ENCODE measurements at places on chromosomes 1 and 21. TPM values are rescaled to one million over a fixed set of nuclear protein-coding genes. Genes with fewer than 3 reads are reported as not detected.

GRCh38 chr1:183744132-183744913 is 60.6 kb upstream of the RGL1 start:
- DNase-seq, result no peak
- no peak overlapping the region for H3K4me3 ChIP-seq
- H3K4me1 ChIP-seq, result no peaks in the 10 kb centered on the region
- no peak overlapping the region for H3K27ac ChIP-seq

DNA sequence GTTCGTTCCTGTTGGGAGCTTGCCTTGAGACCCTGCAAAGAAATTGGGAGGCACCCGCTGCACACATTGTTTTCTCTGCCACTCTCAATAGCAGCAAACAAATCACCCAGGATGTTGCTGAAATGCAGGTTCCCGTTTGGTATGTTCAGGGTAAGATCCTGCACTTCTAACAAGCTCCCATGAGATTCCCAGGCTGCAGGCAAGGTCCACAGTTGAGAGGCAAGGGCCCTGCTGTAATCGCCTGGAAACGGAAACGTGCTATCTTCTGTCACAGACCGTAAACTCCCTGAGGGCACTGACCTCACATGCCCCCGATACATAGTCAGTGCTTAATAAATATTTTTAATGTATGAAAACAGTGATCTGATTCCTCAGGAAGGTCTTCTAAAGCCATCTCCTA is 37.8 kb downstream of the XCL1 start:
- no peak overlapping the region for H3K4me3 ChIP-seq
- no peak for DNase-seq
- peaks cover 18% of the 10 kb centered on the region for H3K4me1 ChIP-seq
- H3K27me3 ChIP-seq, result no peaks in the 10 kb centered on the region

DNA sequence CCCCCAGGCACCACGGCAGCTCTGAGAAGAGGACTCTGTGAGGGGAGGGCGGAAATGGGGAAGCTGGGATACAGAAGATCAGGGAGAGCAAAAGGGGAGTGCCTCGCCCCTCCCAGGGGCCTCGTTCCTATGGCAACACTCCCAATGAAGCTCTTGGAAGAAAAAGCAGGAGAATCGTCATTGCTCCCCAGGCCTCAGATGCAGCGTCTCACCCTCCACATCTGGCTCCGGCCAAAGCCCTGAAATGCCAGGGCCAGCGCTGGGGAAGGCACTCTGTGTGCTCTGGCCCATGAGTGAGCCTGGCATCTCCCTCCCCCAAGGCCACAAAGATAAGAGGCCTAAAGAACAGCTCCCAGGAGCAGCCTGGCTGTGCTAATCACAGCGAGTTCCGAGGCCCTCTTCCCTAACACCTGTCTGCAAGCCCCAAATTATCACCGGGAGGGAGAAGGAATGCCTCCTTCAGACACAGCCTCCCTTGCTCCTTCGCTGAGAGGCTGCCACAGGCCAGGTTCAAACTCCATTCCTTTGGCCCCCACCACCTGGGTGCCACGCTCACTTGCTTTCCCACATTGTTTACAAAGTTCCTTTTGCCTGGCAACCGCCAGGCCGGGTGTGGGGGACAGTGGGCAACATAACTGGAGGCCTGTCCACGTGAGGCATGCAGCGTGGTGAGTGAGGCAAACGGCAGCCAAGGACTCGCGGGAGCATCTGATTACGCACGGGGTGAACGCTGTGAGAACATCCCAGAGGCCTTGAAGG is 27.8 kb downstream of the ECE1 start:
- no peaks in the 10 kb centered on the region for H3K36me3 ChIP-seq
- H3K4me1 ChIP-seq, result peaks cover 5% of the 10 kb centered on the region

GRCh38 chr1:7587773-7588456 is 183.2 kb upstream of the VAMP3 start:
- H3K4me1 ChIP-seq, result no peaks in the 10 kb centered on the region
- no peak overlapping the region for H3K4me3 ChIP-seq
- no peaks in the 10 kb centered on the region for H3K27me3 ChIP-seq

- peaks cover 7% of the 10 kb centered on the region for H3K4me1 ChIP-seq
- peak; percentile 40 for DNase-seq
- H3K27ac ChIP-seq, result no peak overlapping the region
Observed at GRCh38 chr1:42176902-42177519, 12.5 kb upstream of the GUCA2A start.

- no peaks in the 10 kb centered on the region for H3K4me1 ChIP-seq
- no peaks in the 10 kb centered on the region for H3K36me3 ChIP-seq
- no peak within 1 kb of the TSS for H3K27ac ChIP-seq
- H3K27me3 ChIP-seq, result peaks cover 2% of the 10 kb centered on the region
Observed at GRCh38 chr1:20138961-20139550, at the start of gene PLA2G2F. TSS of gene PLA2G2F (plus strand) at chr1:20139323. CDS start at chr1:20139428, 105 bp downstream.

- no peak for DNase-seq
- H3K4me1 ChIP-seq, result no peaks in the 10 kb centered on the region
- H3K36me3 ChIP-seq, result no peaks in the 10 kb centered on the region
- H3K4me3 ChIP-seq, result no peak overlapping the region
Observed at GRCh38 chr1:71944006-71944405, 338.3 kb downstream of the NEGR1 start.

GRCh38 chr1:212430416-212430815 is 2.3 kb upstream of the NENF start:
- DNase-seq, result no peak
- H3K4me3 ChIP-seq, result no peak overlapping the region
- peaks cover 5% of the 10 kb centered on the region for H3K4me1 ChIP-seq
- no peaks in the 10 kb centered on the region for H3K27me3 ChIP-seq

DNA sequence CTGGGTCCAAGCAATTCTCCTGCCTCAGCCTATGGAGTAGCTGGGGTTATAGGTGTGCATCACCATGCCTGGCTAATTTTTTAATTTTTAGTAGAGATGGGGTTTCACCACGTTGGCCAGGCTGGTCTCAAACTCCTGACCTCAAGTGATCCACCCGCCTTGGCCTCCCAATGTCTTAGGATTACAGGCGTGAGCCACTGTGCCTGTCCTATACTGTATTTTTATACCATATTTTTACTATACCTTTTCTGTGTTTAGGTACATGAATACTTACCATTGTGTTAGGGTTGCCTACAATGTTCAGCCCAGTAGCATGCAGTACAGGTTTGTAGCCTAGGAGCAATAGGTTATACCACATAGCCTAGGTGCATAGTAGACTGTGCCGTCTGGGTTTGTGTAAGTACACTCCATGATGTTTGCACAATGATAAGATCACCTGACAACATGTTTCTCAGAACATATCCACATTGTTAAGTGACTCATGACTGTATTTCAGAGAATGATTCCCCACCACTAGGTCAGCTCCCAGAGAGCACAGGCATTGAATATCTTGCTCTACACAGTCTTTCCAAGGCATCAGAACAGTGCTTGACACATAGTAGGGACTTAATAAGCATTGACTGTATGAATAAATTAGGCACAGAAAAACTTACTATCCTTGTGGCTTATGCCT is 6.0 kb upstream of the CITED4 start:
- no peaks in the 10 kb centered on the region for H3K4me1 ChIP-seq
- no peak overlapping the region for H3K27ac ChIP-seq
- H3K36me3 ChIP-seq, result no peaks in the 10 kb centered on the region
- DNase-seq, result no peak
- no peak overlapping the region for H3K4me3 ChIP-seq

DNA sequence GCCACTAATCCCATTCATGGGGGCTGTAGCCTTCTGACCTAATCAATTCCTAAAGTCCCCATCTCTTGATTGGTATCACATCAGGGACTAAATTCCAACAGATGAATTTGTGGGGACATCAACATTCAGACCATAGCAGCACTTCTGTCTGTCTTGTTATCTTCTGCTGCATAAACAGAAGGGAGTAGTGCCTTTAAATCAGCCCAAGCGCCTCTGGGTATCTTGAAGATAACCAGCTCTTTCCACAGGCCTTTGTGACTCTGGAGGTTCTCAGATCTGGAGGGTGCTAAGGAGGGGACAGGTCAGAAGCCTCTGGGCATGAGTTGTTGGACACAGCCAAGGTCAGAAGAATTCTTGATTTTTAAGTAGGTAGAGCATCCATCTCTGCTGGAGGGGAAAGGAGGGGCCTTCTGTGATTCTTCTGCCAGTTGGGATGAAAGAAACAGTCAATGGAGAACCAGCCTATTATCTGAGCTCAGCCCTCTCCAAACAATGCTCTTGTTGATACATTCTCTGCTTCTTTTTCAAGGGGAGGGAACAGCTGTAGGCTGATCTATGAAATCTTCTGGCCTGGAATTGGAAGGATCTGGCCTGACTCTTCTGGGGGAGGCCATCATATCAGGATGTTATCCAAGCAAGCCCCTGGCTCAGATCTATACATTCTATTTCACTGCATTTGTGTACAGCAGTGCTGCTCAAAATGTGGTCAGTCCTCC is 31.3 kb upstream of the LRIG2 start:
- H3K27ac ChIP-seq, result no peak overlapping the region
- no peak for DNase-seq
- no peaks in the 10 kb centered on the region for H3K27me3 ChIP-seq
- H3K36me3 ChIP-seq, result no peaks in the 10 kb centered on the region
- H3K4me1 ChIP-seq, result no peaks in the 10 kb centered on the region

DNA sequence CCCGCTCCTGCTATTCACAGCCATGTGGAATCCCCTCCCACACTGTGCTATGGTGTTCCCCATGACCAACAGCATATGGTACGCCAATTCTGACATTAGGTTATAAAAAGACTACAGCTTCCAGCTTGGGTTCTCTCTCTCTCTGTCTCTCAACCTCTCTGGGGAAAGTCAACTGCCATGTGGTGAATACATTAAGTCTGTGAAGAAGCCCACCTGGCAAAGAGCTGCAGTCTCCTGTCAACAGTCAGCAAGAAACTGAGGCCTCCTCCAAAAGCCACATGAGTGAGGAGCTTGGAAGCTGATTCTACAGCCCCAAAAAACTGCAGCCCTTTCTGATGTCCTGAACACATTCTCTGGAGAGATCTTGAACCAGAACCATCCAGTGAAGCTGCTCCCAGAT is 25.0 kb upstream of the LRRC38 start:
- no peak overlapping the region for H3K4me3 ChIP-seq
- no peaks in the 10 kb centered on the region for H3K4me1 ChIP-seq
- H3K27me3 ChIP-seq, result no peaks in the 10 kb centered on the region
- H3K27ac ChIP-seq, result no peak overlapping the region

DNA sequence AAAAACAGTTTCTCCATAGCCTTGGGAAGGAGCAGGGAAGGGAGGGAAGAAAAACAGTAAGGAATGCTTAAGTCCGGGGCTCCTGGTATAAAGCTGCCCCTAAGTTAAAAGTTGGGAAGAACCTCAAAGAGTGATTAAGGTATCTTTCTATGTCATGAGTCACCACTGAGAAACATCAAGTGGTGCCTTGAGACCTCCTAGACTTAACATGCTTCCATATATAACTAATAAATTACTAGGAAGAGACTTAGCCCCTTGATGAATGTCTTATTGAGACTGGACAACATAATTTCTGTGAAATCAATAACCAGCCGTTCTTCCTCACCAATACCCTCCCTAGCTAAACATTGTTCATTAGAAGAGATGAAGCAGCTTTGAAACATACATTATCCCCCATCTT is 121.8 kb upstream of the SLC44A3 start:
- no peaks in the 10 kb centered on the region for H3K4me1 ChIP-seq
- no peak overlapping the region for H3K27ac ChIP-seq
- DNase-seq, result no peak
- H3K4me3 ChIP-seq, result no peak overlapping the region
- H3K27me3 ChIP-seq, result no peaks in the 10 kb centered on the region

DNA sequence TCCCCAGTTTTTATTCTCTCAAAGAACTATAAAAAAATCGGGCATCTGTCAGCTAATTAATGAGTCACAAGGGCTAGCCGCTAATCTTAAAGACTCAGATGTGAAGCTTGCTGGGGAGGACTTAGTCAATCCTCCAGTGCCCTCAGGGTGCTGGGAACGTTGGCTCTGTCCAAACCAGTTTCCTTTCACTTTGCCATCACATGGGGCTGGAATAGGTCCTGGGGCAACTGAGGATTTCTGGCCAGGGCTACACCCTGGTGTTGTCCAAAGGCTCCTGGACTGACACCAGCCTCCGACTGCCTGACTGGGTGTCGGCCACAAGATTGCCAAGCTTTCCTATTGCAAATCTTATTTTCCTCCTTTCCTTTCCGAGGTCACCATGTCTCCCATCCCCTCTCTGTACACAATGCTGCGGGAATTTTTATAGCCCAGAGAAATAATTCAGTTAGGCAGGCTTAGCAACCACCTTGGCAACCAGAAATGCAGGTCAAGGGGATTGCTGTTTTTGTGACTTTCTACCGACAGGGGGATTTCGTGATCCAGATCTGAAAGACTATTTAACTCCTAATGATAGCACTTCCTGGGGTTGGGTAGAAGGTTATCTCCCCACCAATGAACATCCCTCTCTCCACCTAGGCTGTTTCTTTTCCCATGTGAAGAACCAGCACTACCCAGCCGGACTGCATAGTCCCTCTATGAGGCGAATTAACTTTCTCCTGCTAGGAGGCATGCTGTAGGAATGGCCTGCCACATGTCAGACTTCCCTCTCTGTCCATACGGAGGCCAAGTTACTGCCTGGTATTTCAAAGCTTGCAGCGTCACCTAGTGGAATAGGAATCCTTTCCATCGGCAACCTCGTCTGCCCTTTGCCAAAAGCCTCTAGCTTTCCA is 29.9 kb upstream of the CTBS start:
- H3K4me3 ChIP-seq, result no peak overlapping the region
- no peaks in the 10 kb centered on the region for H3K4me1 ChIP-seq
- no peak overlapping the region for H3K27ac ChIP-seq
- H3K36me3 ChIP-seq, result no peaks in the 10 kb centered on the region
- DNase-seq, result peak; percentile 21
- no peaks in the 10 kb centered on the region for H3K27me3 ChIP-seq

DNA sequence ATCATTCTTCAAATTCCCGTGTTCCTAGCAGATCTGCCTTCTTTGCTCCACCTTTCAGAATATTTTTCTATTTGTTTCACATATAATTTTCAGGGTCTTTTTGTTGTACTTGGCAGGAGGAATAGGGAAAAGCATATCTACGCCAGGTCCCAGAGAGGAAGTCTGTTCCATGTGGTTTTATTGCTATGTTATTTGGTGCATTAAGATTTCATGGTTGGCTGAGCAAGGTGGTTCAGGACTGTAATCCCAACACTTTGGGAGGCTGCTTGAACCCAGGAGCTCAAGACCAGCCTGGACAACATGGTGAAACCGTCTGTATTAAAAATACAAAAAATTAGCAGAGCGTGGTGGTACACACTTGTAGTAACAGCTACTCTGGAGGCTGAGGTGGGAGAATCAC is 36.1 kb downstream of the COL6A1 start:
- H3K4me1 ChIP-seq, result no peaks in the 10 kb centered on the region
- peaks cover 18% of the 10 kb centered on the region for H3K27me3 ChIP-seq
- no peak overlapping the region for H3K27ac ChIP-seq
- H3K36me3 ChIP-seq, result no peaks in the 10 kb centered on the region
- H3K4me3 ChIP-seq, result no peak overlapping the region
- DNase-seq, result no peak

GRCh38 chr21:45886610-45887026 is 95.0 kb upstream of the COL6A1 start:
- H3K4me3 ChIP-seq, result no peak overlapping the region
- no peak for DNase-seq
- no peaks in the 10 kb centered on the region for H3K36me3 ChIP-seq
- H3K27me3 ChIP-seq, result no peaks in the 10 kb centered on the region

GRCh38 chr1:185674201-185674600 is 60.0 kb upstream of the HMCN1 start:
- H3K4me1 ChIP-seq, result peaks cover 77% of the 10 kb centered on the region
- no peaks in the 10 kb centered on the region for H3K36me3 ChIP-seq
- DNase-seq, result no peak
- H3K4me3 ChIP-seq, result no peak overlapping the region
- peak overlapping the region; percentile 31 for H3K27ac ChIP-seq

Gene LCE3D
- total RNA-seq, result not detected

Gene TMEM82
- total RNA-seq, result not detected

Gene S100A1
- total RNA-seq, result not detected

Gene CELF3
- total RNA-seq, result not detected

Data from A673 (cell line).